ENCODE measurements at places on chromosomes 16 and 17.

DNA sequence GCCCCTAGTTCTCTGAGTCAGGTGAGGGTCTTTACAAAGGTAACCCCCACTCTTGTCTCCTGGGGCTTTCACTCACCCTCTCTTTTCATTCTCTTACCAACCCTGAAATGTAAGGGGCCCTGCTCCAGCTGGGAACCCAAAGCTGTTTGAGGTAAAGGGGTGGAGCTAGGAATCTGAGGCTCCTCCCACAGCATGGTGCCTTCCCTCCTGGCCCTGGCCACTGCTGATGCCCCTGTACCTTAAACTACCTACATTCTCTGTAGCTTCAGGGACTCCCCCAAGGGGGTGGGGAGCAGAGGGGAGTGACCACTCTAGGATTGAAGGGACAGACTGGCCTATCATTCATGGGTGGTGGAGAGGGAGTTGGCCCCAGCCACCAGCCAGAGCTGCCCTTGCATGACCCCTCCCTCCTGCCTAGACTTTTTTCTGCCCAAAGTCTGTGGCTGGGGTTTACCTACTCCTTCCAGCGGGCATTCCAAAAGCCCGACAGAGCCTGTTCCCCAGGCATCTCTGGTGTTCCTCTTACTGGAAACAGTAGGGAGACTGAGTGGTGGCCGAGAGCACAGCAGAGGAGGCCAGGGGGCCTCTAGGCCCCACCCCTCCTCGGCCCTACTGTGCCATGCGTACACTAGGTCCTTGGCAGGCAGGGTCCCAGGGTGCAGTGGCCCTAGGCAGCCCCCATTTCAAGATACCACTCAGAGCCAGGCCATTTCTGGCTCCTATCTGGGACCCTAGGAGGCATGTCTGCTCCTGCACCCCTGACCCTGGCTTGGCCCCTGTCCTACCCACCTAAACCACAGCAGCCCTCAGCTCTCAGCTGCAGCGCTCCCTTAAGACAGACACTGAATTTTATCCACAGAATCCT, 9.5 kb downstream of the DOK4 start:
- no peak for DNase-seq

DNA sequence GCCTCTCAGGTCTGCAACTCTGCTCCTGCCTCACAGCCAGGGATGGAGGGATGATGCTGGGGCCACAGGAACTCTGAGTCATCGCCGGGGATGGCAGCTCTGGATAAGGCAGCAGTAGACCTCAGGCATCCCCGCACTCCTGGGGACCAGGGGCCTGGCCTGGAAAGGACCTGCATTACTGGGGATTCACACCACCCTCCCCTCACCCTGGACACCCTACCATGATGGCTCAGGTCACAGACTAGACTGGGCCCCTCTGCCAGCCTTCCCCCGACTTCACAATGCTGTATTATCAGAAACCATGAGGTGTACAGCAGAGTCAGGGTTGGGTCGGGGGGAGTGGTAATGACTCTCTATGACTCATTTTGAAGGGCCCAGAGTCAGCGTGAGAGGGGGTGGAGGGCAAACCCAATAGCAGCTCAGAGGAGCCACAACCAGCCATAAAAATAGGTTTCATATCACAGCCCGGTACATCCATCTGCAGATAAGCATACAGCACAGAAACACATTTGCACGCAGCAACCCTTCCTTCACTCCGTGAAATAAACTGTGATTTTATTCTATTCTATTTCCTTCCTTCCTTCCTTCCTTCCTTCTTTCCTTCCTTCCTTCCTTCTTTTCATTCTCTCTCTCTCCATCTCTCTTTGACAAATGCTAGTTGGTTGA, 28.8 kb downstream of the DYNLRB2 start:
- DNase-seq, result peak; percentile 12

GRCh38 chr17:6452471-6453266, 8.4 kb downstream of the PIMREG start:
- no peak for DNase-seq

DNA sequence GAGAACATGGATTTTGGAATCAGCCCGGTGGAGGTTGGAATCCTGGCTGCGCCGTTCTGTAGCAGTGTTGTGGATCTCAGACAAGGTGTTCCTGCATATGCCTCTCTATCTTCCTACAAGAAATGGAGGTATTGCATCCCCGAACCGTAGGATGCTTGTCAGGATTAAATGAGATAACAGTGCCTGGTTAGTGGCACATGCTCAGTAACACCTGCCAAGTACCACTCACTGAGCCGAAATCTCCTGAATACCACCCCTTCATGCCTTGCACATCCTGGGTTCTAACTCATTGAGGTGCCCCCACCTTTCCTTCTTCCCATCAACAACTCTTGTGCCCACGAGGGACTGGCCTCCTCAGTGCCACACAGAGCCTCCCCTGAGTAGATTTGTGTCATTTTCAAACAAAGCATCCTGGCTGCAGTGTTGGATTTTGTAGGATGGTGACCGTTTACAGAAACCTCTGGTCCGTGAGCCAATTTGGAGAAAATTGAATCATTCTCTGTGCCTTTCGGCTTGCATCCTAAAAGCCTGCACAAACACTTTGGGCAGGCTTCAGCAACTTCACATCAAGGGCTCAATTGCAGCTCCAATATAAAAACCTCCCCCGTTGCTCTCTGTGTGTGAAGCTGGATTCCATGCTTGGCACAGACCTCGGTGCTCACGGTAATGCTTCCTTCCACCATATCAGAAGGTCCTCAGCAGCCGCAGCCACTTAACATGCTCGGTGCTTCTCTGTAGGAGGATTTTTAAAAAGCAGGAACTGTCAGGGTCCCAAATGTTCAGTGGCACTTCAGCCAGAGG, 84.2 kb downstream of the WWOX start:
- no peak for DNase-seq

DNA sequence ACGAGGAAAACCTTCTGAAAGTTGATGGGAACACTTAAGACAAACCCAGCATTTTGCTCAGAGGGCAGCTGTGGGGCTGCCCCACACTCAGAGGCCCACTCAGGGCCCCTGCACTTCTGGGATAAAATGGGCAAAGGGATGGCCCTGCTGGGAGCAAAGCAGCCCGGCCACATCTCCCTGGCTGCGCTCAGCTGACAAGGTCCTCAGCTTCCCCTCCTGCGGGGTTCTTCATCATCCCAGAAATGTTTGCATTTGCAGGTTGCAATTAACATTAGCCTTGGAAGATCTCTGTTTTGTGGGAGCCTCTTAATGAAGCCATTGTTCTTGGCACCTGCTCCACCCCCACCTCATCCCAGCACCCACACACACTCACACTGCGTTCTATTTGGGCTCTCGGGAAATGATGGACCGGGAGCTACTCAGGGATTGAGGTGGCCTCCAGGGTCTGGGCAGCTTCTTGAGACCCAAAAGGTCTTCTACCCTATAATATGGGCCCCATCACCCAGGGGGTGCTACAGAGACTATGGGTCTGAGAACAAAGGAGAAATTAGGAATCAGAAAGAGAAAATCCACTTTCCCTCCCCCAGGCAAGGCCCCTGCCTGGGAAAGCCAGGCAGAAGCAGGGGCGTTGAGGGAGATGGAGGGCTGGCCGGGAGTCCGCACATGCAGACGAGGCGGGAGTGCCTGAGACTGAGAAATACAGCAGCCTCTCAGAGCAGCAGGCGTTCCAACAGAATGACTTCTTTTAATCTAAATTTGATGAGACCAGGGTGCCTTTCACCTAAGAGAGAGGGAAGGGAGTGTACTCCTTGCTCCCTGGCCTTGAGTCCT, 53.7 kb upstream of the RPL38 start:
- no peak for DNase-seq

GRCh38 chr17:8001976-8002720, at the start of gene GUCY2D:
GUCY2D (plus strand) TSS chr17:8002615; CDS start chr17:8003048, 433 bp downstream.
- DNase-seq, result no peak

DNA sequence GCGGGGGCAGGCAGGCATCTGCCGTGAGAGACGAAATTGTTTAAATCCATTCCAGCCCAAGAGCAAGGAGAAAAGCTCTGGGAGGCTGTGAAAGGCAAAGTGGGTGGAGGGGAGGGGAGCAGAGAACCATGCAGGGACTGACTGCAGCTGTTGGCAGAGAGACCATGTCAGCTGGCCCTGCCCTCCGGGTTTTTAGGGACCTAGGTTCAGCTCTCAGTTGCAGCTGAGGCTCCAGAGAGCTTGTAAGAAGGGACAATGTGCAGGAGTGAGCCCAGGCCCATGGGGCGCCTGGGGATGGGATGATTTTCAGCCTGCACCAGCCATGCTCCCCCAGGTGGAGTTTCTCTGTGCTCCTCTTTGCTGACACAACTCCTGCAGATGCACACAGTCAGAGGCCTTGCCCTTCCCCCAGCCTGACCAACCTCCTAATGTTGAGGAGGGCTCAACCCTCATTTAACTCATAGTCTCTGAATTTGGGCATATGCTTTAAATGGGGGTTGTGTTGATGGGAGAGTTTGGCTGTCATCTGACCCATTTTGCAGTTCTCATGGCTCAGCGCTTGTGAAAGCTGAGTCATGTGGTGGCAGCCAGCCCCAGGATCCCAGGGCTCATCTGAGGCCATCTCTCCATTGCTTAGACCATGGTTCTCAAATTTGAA, 70.9 kb downstream of the PLXDC1 start:
- no peak for DNase-seq

DNA sequence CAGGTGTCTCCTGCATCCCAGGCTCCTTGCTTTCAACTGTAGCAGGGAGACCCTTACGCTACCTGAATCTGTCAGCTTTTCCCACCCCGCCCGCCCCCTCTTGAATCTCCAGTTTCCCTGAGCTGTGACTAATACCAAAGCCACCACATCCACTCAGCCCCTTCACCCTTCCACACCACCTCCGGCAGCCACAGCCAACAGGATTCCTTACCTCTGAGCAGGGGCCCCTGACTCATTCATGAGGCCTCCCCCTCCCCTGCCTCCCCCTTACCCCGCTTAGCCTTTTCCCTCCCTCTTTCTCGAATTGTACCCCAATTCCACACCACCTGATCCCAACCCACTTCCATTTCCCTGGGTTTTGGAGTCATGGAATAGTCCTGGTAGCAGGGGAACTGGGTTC, 2.3 kb downstream of the STX1B start:
- no peak for DNase-seq

- DNase-seq, result no peak
These were observed 21.5 kb downstream of the RPH3AL start for GRCh38 chr17:330993-331701.

- no peak for DNase-seq
These were observed 32.9 kb downstream of the DEF8 start for GRCh38 chr16:89981414-89981813.

- DNase-seq, result no peak
These were observed 13.6 kb downstream of the ATPAF2 start for GRCh38 chr17:18025241-18025944.

- DNase-seq, result no peak
These were observed 4.4 kb downstream of the TBX6 start for GRCh38 chr16:30087181-30087898.

GRCh38 chr17:82384730-82385481, 13.3 kb downstream of the UTS2R start:
- no peak for DNase-seq

DNA sequence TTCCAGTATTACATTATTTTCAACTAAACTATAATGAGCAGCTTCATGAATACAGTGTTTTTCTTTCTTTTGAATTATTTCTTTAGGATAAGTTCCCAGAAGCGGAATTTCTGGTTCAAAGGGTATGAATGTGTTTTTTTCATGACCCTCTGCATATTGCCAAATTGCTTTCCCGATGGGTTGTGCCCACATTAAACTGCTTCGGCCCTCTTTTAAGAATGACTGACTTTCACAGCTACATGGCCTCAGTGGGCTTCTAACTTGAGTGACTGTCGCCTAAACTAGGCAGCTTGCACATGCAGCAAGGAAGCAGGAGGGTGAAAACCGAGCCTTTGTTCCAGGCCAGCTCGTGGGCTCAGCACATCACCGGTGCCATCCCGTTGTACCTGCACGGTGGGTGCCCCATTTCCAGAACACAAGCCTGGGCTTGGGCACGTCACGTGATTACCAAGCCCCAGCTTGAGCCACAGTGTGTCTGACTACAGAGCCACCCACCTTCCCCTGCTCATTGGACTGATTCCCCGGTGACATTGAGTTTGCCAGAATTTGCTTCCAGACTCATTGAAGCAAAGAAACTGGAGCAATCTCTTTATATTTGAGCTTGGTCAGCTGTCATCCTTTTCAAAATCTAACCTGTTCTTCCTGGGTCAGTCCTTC, 112.8 kb downstream of the CLEC16A start:
- DNase-seq, result no peak

GRCh38 chr17:45942284-45942683, 47.9 kb downstream of the MAPT start:
- no peak for DNase-seq

DNA sequence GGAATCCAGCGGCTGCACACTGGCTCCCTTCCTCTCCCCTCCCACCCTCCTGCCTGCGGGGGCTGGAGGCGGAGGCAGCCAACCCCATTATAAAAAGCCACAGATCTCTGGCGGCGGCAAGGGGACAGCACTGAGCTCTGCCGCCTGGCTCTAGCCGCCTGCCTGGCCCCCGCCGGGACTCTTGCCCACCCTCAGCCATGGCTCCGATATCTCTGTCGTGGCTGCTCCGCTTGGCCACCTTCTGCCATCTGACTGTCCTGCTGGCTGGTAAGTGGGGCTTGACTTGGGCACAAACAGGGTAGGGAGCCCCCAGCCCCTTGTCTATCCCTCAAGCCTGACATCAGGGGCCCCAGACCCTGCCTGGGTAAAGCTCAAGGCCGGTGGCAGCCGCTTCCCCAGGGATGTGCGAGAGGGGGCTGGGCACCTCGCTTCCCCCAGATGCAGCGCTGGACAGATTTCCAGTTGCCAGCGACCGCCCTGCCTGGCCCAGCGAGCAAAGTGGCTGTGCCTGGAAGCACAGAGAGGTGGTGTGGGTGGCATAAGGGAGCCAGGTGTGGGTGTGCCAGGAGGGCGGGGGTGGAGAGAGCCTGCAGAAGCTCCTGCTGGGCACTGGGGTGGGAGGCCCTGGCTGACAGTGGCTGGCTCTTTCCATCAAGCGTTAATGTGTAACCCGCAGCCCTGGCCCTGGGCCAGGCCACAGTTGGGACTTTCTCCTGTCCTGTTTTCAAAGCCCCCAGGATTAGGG, at the start of gene CX3CL1:
CX3CL1 (plus strand) TSS at position 119 of the 745 bp plus-strand sequence; CDS start at position 198, 79 bp downstream.
- no peak for DNase-seq

- no peak for DNase-seq
These were observed 81.1 kb downstream of the MAF start for GRCh38 chr16:79519448-79519847.

DNA sequence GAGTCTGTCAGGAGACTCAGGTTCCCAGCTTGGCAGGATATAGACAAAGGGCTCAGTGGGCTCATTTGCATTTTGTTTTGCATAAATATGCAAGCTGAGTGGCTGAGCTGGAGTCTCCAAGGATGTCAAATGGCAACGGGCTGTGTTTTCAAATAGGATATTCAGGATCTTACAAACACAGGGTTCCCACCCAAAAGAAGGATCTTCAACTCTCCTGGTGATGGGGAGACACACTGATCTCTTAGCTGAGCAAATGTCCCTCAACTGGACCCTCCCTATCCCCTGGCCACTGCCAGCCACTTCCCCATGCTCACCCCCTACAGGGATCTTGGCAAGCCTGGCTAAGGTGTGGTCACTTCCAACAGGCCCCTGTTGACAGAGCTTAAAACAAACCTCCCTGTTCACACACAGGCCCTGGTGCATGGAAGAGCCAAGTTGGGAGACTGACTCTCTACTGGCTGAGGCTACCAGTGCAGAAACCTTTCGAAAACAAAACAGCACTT, 61.6 kb downstream of the SOX9 start:
- no peak for DNase-seq

- DNase-seq, result no peak
These were observed 2.6 kb upstream of the HOXB8 start for GRCh38 chr17:48617471-48618255.
